ENCODE measurements at places on chromosomes 1 and 21.

DNA sequence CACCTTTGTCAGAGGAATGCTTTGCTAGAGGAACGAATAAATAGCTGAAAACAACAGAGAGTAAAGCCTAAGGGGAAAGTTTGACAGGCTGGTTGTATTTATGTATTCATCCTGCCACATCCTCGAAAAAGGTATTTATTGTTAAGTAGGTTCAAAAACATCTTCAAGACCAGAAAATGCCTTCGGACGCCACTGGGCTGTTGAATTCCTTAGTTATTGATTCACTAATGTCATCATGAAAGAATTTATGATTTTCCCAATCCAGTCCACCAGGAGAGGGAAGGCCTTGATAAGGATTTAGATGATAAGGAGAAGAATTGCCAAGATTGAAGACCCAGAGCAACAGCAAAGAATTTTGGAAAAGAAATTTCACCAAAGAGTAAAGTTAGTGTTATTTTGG is 35.2 kb upstream of the MAB21L3 start:
- no peak for DNase-seq

- DNase-seq = no peak
Observed at GRCh38 chr1:10835421-10835820, 39.0 kb upstream of the CASZ1 start.

DNA sequence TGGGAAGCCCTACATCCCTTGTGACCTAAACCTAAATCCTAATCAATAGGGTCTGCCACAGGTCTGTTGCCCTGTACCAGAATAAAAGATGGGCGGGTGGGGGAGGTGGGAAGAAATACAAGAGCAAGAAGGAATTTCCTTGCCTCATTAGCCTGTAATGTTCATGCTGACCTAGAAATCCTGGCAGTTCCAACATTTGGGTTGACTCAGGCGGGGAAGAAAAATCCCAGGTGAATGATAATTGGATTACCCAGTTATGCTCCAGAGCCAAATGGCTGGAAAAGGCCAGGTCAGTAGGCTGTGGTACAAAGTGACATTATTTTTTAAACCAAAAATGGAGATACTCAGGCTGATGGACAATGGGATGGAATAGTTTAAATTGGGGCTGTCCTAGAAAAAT is 27.3 kb upstream of the A3GALT2 start:
- DNase-seq = peak; percentile 47

DNA sequence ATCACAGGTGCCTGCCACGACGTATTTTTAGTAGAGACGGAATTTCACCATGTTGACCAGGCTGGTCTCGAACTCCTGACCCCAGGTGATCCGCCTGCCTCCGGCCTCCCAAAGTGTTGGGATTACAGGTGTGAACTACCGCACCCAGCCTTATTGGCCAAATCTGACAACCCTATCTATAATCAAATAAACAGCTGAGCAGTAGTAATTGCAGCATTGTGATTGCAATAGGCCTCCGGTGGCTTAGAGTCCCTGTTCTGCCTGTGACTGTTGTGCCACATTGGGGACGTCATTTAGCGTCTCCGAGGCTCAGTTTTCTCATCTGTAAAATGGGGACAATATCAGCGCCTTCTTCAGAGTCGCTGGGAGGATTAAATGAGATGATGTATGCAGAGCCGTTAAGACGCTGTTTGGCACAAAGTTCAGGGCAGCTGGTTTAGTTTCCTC is 569 bp upstream of the CAPN2 start:
- no peak for DNase-seq

DNA sequence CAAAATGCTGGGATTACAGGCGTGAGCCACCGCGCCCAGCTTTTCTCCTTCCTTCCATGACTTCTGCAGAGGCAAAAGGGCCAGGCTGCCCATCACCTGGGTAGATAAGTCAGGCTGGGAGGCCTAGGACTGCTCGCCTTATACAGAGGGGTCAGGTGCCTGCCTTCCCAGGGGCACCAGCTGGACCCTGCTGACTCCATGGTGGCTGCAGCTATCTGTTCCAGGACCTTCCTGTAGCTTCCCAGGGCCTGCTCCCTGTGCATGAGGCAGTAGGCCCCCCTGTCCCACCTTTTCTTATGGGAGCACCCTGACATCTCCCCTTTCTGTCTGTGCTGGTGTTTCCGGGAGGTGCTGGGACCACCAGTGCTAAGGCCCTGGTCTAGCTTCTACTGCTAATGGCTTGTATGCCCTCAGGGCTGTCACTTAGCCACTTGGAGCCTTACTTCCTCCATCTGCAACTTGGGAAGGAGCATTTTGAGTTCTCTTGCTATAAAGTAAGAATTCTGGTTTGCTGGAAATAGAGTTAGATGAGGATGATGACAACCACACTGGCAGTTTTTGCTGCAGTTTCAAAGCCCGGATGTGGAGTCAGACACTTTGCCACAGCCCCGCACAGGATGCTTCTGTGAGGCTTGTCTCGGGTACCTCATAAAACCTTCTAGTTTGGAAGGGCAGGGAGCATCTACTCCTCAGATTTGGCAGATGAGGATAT is 14.4 kb downstream of the SOX13 start:
- no peak for DNase-seq

GRCh38 chr1:6220236-6220635 is 14.3 kb downstream of the RNF207 start:
- DNase-seq = no peak

Measured in cerebellar nuclear complex (tissue), 1 donor.